ENCODE measurements at places on chromosomes 12 and 14.

- DNase-seq: no peak
Measured at GRCh38 chr12:26360062-26360461, 164.7 kb downstream of the SSPN start.

GRCh38 chr12:13211859-13212664, 15.5 kb downstream of the EMP1 start:
- DNase-seq: peak; percentile 65

GRCh38 chr14:34732802-34733201, 18.4 kb upstream of the CFL2 start:
- no peak for DNase-seq

DNA sequence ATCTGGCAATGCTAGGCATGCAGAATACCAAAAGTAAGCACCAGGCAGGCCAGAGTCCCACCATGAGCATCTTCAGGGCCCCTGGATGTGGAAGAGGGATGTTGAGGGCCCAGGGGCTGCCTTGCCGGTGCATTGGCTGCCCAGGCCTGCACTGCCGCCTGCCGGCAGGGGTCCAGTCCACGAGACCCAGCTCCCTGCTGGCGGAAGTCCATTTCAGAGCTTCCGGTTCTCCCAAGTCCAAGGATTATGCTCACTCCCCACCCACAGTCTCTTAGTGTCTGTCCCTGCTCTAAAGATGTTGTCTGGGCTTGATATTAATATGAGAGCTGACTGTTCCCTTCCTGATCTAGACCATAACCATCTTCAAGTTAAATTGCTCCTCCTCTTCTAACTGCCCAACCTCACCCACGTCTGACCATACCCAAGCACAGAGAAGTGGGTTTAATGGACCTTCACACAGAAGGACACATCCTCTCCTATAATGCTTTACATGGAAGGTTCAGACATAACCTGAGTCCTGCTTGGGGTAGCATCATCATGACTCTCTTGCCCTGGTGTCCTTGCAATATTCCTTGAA, 117.4 kb downstream of the DAD1 start:
- peak; percentile 46 for DNase-seq

DNA sequence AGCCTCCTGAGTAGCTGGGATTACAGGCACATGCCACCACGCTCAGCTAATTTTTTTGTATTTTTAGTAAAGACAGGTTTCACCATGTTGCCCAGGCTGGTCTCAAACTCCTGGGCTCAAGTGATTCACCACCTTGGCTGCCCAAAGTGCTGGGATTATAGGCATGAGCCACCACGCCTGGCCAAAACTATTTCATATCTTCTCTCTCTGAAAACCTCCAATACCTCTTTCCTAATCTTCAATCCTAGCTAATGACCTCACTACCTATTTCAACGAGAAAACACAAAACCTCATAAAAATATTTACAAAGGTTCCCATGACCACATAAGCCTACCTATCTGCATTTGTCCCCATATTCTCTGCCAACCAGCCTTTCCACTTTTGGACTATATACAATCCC, 32.3 kb upstream of the ANKS1B start:
- DNase-seq: no peak

DNA sequence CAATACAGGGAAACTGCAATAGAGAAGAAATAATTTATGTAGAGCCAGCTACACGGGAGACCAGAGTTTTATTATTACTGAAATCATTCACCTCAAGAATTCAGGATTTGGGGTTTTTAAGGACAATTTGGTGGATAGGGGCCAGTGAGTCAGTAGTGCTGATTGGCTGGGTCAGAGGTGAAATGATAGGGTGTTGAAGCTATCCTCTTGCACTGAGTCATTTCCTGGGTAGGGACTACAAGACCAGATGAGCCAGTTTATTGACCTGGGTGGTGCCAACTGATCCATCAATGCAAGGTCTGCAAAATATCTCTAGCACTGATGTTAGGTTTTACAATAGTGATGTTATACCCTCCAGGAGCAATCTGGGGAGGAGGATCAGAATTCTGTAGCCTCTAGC, 486.3 kb downstream of the LRIG3 start:
- DNase-seq: no peak

- DNase-seq: peak; percentile 89
Measured at GRCh38 chr14:102096569-102097188, 9.8 kb upstream of the HSP90AA1 start.

DNA sequence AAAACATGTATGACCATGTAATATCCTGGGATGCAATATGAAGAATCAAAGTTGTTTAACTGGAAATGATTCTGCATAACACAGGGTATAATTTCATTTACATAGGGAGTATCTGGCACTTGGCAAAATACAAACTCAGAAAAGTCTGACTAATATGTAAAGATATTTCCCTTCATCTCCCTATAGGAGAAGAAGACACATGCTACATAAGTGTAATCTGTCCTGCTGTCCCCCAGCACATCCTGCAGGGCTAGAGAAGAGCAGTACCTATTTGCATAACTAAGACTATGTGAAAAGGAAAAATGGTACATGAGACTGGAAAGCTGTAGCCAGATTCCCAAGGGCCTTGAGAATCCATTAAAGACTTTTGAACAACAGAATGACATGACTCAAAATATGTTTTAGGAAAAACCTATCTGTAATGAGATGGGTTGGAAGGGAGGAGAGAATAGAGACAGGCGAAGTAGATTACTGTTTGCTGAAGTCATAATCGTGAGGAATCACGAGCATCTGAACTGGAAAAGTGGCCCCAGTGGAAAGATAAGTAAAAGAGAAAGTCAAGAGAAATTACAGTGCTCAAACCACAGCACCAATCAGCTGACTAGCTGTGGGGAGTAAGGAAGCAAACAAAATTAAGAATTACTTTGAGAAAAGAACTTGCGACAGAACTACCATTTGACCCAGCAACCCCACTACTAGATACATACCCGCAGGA, 155.1 kb upstream of the HMGA2 start:
- no peak for DNase-seq

- no peak for DNase-seq
Measured at GRCh38 chr12:20555771-20556170, 139.4 kb upstream of the SLCO1C1 start.

DNA sequence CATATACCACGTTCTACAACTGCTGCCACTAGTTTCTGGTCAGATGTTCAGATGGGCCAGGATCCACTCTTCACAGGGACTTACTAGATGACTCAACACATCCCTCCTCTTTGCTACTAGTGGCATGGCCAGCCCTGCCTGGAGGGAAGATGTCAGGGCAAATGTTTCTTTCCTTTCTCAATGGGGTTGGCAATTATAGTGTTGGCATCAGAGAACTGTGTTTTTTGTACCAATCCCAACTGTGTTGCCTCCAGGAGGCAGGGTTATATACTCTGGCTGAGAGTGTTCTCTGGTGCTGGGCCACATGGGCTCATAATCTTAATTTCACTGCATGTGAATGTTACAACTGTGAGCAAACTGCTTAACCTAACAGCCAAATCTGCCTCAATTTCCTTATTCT, 69.9 kb upstream of the AVPR1A start:
- no peak for DNase-seq

DNA sequence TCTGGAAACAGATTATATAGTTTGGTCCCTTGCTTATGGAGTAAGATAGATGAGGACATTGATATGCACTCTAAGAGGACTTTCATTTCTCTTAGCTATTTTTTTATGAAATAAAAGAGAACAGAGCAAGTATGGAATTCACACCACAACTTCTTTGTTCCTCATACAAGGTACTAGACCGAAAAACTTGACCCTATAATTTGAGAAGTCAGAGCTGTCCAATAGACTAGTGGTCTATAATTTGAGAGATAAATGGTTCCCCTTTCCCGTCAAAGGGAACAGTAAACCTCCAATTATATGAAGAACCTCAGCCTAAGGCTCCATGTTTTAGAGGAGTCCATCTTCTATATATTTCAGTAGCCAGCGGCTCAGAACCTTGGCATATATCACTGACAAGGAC, 58.5 kb upstream of the HIF1A start:
- DNase-seq: no peak

GRCh38 chr12:54153586-54153985, 35.2 kb downstream of the SMUG1 start:
- no peak for DNase-seq
